Common myeloid progenitor, CD34-positive (primary cell): ENCODE measurements at places on chromosomes 2 and 18.

DNA sequence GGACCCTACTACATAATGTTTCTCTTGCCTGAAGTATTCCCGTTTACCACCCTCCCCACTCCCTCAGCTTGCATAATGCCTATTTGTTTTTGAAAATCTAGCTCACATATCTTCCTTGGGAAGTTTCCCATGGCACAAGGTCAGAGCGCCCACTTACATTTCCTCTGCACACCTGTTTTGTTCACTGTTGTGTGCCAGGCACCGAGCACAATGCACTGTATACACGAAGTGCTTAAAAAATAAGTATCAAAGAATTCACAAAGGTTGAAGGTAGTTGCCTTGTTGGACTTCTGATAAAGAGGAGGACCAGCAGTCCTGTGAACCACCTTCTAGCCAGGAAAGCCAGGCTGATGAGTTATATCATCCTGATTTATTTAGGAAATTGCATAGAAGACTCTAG is 16.8 kb upstream of the RHOB start:
- no peak overlapping the region for H3K27ac ChIP-seq
- peaks cover 25% of the 10 kb centered on the region for H3K4me1 ChIP-seq
- no peak for DNase-seq
- H3K27me3 ChIP-seq, result no peaks in the 10 kb centered on the region
- H3K4me3 ChIP-seq, result no peak overlapping the region

DNA sequence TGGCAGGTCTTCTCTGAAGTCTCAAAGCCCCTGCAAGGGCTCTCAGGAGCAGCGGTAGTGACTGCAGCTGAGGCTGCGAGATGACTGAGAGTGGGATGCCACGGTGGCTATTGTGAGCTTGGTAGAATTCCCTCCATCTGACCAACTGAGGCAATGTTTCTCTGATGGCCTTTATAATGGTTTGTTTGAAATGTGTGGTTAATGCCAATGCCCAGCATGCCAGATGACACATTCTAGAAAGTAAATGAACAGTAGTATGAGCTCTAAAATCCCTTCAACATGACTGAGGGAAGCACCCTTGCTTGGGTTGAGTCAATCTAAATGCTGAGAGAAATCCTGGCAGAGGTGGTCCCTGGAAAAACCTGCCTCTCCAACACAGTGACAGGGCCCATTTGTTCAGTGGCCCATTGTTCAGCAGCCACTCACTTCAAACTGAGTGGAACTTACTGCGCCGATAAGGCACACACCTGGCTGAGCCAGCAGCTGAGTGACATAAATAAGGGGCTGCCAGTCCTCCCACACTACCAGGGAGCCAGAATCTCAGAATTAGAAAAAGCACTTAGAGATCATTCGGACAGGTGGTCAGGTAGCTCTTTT is 31.7 kb downstream of the SULT1C2 start:
- H3K36me3 ChIP-seq, result no peaks in the 10 kb centered on the region
- H3K4me3 ChIP-seq, result no peak overlapping the region
- H3K27ac ChIP-seq, result no peak overlapping the region
- DNase-seq, result no peak

DNA sequence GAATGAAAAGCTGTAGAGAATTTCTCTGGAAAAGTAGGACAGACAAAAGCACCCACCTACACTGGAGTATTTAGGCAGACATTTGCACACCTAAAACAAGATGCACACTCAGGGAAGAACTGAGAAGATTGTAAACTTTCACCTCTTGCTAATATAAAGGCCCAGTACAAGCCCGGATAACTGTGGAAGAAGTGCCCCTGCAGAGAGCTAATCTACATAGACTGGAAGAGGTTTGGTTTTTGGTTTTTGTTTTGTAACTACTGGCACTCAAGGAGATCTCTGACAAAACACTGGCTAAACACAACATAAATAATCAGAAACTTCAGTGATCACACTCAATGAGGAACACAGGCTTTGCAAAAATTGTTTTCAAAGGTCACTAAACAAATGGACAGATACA is 782.2 kb upstream of the SLC8A1 start:
- H3K4me1 ChIP-seq, result no peaks in the 10 kb centered on the region
- H3K27me3 ChIP-seq, result no peaks in the 10 kb centered on the region
- no peak overlapping the region for H3K4me3 ChIP-seq

DNA sequence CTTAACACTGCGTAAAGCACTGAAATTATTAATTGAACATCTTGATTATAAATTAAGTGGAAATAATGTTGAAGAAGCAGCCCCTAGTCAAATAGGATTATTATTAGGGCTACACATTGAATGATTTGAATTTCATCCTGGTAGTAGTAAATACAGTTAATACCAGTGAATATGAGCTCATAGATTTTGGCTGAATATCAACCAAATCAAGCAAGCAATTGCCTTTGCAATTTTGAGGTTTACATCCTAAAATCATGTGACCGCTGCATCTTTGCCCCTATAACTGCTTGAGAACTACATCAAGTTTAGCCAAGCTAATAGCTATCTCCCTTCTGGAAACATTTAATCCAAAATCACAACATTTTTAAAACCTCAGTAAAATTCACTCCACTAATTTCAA is 801.2 kb upstream of the PIK3C3 start:
- H3K27ac ChIP-seq, result no peak overlapping the region
- no peaks in the 10 kb centered on the region for H3K36me3 ChIP-seq
- H3K27me3 ChIP-seq, result no peaks in the 10 kb centered on the region
- DNase-seq, result no peak
- no peak overlapping the region for H3K4me3 ChIP-seq

DNA sequence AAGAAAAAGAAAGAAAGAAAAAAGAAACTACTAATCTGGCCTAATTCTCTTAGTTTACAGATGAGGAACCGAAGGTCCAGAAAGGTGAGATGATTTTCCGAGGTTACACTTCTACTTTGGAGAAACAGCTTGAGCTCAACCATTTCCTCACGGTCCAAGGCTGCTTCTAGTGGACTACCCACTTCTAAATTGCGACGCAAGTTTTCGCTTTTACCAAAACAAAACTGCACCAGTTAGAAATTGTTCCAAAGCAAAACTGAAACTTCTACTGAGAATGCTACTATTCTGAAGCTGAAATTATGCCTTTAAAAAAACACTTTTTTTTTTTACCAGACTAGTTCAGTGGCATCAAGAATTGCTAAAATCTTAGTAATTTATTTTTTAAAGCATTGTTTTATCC is 101.6 kb downstream of the INO80D start:
- H3K27ac ChIP-seq, result no peak overlapping the region
- H3K4me3 ChIP-seq, result no peak overlapping the region
- no peak for DNase-seq
- H3K36me3 ChIP-seq, result no peaks in the 10 kb centered on the region

DNA sequence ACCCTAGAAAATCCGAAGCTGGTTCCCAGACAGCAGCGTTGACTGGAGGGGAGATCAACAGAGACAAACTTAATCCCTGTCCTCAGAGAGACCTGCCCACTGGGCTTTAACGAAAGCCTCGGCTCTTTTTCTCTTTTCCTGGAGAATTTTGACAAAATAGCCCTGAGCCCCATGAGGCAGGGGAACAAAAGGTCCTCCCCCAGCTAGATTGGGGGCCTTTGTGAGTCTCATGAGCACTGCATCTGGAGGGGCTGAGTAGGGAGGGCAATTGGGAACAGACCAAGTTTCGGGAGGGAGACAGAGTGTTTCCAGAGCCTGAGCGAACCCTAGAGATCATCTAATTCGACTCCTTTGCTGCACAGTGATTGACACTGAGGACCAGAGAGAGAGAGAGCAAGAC is 123.9 kb upstream of the HAAO start:
- no peak overlapping the region for H3K4me3 ChIP-seq
- no peak for DNase-seq
- peaks cover 2% of the 10 kb centered on the region for H3K4me1 ChIP-seq
- H3K36me3 ChIP-seq, result no peaks in the 10 kb centered on the region
- no peak overlapping the region for H3K27ac ChIP-seq

- no peaks in the 10 kb centered on the region for H3K27me3 ChIP-seq
- H3K27ac ChIP-seq, result no peak overlapping the region
- no peaks in the 10 kb centered on the region for H3K36me3 ChIP-seq
- no peak overlapping the region for H3K4me3 ChIP-seq
Observed at GRCh38 chr2:102950371-102950946, 188.6 kb downstream of the TMEM182 start.

- no peaks in the 10 kb centered on the region for H3K36me3 ChIP-seq
- no peaks in the 10 kb centered on the region for H3K27me3 ChIP-seq
- H3K4me3 ChIP-seq, result no peak overlapping the region
- peaks cover 29% of the 10 kb centered on the region for H3K4me1 ChIP-seq
- DNase-seq, result no peak
- H3K27ac ChIP-seq, result no peak overlapping the region
Observed at GRCh38 chr18:35522130-35522959, 24.6 kb upstream of the INO80C start.

- H3K27ac ChIP-seq, result no peak overlapping the region
- no peaks in the 10 kb centered on the region for H3K27me3 ChIP-seq
- peaks cover 1% of the 10 kb centered on the region for H3K36me3 ChIP-seq
- no peak overlapping the region for H3K4me3 ChIP-seq
- no peak for DNase-seq
Observed at GRCh38 chr2:240482141-240482540, 46.7 kb downstream of the GPC1 start.
